ENCODE measurements at places on chromosomes 4 and X.

- DNase-seq = peak; percentile 77
Measured at GRCh38 chrX:10199212-10199611, 42.4 kb downstream of the CLCN4 start.

DNA sequence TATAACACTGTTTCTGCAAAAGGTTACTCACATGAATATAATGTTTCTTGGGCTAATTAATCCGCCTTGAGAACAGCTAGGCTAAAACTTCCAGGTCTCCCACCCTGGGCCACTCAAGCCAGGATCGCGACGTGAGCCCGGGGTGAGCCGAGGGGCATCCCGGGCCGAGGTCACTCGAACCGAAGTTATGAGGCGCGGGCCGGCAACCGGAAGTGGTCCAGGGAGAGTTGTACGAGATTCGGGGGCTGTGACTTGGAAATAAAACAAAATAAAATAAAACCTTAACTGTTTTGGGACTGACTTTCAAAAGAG, 317 bp downstream of the CMC4 start:
- DNase-seq = no peak

DNA sequence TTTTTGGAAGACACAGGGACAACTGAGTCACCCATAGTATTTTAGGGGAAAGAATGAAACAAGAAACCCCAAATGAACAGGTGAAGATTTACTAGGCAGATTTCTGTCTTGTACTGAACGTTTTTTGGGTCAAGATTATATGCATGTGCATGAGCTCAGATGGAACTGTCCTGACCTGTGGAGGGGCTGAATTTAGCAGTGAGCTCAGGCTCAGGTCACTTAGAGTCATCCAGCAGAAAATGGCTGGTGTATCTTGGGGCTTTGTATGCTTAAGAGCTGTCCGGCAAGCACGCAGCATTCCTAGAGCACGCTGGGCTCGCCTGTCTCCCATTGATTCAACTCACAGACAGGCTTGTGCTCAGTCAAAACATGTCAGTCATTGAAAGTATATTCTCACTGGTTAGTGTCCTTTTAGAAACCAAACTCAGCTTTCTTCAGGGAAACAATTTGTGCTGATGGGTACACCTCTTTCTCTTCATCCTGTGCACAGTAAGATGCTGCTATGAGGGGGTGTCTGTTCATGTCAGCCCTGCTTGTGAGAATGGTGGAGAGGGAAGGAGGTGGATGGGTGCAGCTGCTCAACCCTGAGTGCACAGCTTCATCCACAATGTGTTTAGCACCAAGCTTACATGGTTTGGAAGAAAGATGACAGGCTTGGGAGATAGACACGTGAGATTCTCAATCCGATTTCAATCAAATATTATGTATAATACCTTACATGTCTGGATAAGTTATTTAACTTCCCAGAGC, 47.5 kb upstream of the PDLIM3 start:
- DNase-seq = no peak

DNA sequence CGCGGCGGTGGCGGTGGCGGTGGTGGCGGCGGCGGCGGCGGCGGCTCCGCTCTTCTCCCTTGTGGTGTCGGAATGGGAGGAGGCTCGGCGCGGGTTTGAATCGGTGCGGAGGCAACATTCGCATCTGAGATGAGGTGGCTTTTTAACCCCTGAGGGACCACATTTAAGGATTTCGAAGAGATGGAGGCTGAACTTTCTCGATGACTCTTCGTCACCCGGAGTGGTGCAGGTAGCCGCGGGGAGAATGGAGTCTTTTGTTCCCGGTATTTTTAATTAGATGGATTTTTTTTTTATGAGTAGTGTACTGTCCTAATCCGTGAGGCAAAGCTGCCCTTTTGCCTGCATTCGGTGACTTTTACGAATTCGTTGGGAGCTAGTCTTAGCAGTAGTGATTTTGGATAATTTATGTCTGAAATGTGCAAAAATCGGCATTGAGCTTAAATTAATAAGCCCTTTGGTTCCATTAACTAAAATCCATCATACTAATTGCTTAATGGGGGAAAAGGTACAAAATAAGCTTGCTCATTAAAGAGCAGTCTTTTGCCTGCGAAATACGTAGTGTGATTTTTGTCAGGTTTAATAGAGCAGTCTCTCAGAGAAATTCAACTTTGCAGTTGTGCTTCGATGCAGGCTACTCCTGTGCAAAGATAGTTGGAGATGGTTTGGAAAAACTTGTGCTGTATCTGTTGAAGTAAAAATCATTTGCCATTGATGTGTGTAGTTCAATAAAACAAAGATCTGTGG, 206.2 kb downstream of the TENM3 start:
- peak; percentile 8 for DNase-seq

DNA sequence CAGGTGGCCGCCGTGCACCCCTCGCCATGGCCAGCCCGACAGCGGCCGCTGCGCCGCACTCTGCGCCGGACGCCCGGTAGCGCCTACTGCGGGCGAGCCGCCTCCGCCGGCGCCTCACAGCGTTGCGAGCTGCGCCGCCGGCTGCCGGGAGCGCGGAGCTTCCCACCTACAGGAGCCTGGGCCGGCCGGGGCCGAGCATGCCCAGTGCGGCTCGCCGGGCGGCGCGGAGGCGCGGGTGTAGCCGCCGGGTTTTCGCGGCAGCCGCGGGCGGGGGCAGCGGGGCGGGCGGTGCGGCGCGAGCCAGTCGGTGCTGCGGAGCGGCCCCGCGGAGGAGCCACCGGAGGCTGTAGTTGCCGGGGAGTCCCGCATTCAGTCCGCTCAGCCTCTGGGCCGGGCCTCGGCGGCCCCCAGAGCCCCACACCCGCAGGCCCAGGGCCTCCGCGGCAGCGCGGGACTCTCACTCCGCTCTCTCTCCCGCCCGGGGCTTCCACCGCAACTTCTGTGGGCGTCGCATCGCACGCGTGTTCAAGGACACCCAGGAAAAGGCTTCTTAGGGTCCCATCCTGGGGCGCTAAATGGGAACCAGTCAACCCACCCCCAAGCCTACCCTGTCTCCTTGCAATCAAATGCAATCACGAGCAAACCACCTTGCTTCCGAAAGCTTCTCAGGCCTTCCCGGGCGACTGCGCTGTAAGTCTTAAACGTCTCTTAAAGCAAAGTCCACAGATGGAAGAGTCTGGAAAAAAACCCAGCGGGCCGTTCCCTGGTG, at the start of gene MFAP3L:
TSS of gene MFAP3L (minus strand) at position 143 of the 769 bp plus-strand sequence. CDS start 20,518 bp downstream, outside the sequence.
- peak; percentile 86 for DNase-seq

- no peak for DNase-seq
Measured at GRCh38 chr4:42656679-42656943, 294 bp downstream of the ATP8A1 start.

DNA sequence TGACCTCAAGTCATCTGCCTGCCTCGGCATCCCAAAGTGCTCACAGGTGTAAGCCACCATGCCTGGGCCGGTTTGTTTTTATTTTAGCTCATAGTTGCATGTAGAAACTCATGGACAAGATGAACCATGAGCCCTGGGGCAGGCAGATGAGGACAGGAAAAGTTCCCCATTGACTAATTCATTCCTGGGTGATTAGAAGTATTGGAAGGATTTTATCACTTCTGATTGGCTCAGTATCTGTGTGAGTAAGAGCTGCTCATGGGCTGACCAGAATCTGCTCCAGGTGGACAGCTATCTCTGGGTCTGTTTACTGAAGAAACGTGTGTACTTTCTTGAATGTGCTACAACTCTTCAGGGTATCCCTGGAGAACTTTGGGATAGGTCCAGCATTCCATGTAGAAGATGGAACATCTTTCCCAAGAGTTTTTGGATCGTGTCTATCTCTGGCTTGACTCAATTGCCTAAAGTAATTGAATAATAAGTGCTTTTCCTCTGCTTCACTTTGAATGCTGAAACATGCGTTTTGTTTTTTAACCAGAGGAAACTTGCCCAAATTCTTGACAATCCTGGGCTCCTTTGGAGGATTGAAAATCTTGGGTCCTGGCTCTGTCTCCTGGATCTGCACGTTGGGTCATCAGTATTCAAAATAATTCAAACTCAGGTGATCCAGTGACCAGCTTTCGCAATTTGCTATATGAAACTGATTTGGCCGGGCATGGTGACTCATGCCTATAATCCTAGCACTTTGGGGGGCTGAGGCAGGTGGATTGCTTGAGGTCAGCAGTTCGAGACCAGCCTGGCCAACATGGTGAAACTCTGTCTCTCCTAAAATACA, 88.6 kb upstream of the DHRSX start:
- no peak for DNase-seq

Data from mesenchymal stem cell (in vitro differentiated cells and primary cell).